ENCODE measurements at places on chromosomes 7 and 10.

DNA sequence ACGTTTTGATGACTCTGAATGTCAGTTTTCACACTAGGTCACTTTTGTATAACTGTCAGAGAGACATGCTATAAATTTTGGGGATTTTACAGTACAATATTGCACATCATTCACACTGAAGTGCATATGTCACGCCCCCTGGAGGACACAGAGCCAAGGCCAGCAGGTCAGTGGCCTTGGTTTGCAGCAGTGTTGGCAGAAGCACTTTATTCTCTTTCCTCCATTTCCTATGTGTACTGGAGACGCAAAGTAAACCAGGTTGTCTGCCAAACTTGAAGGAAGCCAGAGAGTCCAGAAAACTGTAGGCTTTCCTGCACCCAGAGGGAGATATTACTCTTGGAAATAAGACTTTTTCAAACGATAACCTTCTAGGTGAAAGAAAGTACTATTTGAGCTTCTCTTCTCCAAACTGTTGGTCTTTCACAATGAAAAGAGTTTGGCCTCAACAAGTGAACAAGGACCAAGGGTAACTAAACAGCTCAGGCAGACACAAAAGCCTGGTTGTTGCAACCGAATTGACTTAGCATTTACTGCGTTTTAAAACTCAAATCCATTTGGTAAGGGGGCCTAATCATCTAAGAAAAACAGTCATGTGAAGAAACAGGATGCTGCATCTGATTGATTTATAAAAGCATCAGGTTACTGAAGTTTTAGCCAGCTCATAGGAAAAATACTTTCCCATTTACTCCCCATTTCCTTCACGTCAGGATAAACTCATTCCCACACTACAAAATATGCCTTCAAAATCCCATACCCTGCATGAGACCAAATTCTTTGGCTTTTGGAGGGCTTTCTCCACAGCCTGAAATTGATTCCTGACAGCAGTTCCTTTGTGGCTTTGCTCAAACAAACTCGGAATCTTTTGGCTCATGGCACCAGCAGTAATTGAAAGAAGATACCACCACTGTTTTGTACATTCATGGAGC is 83.0 kb upstream of the SEC61G start:
- DNase-seq: no peak

DNA sequence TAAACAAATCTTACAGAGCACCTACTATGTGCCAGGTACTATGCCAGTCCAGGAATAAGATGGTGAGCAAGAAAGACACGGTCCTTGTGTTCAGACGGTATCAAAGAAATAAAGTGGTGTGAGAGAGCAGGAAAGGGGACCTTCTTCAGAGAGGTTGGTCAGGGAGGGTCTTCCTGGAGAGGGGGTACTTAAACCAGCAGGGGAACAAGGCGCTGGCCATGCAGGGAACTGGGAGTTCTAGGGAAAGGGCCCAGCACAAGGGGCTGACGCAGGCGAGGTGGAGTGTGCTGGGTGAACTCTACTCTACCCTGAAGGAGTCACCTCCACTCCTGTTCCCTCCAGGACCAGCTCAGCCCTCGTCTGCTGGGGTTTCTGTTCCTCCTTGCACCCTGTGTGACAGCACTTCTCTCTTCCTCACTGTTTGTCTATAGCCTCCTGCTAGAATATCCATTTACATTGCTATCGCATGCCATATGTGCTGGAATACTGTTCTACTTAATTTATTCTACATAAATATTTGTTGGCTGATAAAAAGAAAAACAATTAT is 73.5 kb downstream of the AOAH start:
- no peak for DNase-seq

- no peak for DNase-seq
Observed at GRCh38 chr7:124364283-124364682, 331.4 kb upstream of the TMEM229A start.

DNA sequence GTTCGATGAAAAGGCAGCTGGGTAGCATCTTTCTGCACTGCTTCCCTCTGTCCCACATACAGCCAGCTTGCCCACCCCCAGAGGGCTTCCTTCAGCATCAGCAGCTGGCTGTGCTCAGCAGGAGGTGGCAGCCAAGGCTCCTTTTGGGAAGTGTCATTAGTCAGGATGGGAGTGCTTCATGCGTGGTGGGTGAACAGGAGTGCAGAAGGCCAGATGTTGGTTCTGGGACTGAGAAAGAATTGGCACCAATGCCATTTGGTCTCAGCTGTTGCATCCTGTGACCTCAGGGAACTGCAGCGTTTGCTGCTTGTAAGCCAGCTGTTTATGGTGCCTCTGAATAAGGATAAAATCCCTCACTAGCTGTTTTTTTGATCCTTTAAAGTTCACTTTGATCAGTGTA is 131.1 kb upstream of the SORCS3 start:
- no peak for DNase-seq

DNA sequence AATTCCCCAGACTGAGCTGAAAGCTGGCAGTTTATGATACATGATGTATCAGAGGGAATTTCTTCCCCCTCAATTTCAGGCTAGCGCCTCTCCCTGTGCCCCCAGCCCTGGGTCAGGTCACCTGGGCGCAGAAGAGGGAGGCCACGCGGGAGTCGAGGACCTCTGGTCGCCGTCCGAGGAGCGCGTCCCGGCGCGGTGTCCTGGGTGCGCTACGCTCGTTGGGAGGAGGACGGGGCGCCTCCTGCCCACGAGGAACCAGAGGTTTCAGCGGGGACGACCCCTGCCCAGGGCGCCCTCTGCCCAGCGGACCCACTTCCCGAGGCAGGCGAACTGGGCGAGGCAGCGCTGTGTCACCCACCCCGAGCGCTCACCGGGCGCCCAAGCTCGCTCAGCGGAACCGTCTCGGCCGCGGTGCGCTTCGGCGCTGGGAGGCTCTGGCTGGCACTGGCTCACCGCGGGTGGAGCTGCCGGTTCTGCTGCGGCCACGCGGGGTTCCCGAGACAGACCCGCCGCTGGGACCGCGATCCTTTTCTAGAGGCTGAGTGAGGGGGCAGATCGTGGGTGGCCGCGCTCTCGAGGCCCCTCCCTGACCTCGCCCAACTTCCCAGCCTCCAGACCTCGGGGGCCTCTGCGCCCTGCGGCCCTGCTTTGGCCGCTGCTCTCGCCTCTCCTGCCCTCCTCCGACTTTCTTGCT is at the start of gene FAM237B:
Gene FAM237B (minus strand): TSS at position 504 of the 694 bp plus-strand sequence. CDS start 1,556 bp downstream, outside the sequence.
- no peak for DNase-seq

- DNase-seq: no peak
Observed at GRCh38 chr10:35765066-35765527, 123.0 kb upstream of the FZD8 start.

GRCh38 chr7:39709029-39709428 is 85.7 kb downstream of the RALA start:
- no peak for DNase-seq

- no peak for DNase-seq
Observed at GRCh38 chr7:9718071-9718661, 1255.5 kb upstream of the PHF14 start.

- DNase-seq: no peak
Observed at GRCh38 chr7:116142374-116142773, 68.0 kb upstream of the TES start.

GRCh38 chr7:30740417-30741181 is 11.3 kb upstream of the INMT start:
- peak; percentile 23 for DNase-seq

DNA sequence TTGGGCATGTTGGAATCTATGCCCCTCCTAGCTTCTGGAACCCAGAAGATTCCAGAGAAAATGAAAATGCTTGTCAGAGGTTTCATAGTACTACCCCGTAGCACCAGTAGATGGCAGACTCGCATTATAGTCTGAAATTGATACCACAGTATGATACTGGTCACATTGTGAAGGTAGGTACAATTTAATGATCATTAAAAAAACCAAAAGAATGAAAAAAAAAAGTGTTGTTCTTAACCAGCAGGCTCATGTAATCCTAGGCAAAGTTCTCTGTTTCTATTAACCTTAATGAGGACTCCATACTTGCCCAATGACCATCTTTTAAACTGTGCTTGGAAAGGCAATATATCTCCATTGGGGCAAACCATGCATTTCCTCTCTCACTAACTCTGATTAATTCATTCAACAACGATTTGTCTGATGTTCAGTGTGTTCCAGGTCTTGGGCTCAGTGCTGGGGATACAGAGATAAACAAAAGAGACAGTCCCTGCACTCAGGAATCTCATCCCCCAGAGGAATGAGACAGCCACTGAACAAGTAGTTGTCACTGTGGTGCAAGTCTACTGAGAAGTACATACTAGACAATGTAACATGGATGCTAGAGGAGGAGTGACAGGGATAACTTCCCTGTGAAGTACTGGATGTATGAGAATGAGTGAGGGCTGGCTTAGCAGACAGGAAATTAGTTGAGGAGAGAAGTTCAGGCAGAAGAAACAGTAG is 223.5 kb upstream of the PHYHIPL start:
- DNase-seq: peak; percentile 34

DNA sequence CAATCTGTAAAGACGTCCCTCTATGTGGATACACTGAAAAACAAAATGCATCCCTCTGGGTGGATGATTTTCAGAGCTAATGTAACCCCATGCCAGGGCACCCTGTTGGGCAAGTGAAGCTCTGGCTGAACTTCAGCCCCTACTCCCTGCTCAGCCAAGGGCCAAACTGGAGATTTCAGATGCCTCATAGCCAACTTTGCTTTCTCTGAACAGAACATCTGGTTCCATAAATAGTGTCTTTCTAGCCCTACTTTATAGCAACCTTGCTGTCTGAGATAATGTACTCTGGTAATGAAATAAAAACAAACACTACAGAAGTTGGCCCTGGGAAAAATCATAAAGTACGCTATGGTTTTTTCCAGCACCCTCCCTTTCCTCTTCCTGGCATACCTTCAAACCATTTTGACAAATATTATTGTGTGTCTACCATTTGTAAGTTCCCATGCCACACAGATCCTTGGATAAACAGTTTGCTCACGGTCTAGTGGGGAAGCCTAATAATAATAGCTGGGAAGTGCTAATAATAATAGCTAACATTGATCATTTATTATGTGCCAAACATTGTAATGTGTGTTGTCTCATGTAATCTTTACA is 3.4 kb downstream of the ENTPD1 start:
- DNase-seq: no peak

DNA sequence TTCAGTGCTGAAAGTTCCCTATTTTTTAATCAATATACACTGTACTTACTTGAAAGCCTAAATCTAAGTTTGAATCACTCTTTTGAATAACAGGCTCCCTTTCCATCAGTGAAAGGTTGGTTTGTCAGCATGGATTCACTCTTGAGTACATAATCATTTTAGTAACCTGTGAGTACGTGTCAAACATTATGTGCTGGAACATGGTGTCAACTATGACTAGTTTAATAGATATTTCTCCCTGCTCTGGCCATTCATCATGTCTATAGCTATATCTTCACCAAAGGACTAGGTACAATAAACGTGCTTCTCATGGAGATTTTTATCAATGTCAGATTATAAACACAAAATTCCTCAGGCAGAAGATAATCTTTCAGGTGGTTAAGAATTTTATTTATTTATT is 61.7 kb upstream of the MDFIC start:
- DNase-seq: no peak

DNA sequence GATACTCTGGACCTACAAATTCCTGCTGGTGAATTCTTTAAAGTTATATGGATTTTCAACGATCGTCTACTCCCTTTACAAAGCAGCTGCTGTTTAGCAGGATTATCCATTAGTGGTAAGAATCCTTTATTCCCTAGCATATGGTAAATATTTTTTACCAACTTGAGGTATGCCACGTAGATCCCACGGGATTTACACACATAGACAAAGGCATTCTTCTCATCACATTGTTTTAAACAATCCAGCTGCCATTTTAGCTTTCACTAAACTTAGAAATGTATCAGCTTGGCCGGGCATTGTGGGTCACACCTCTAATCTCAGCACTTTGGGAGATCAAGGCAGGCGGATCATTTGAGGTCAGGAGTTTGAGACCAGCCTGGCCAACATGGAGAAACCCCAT is 148.0 kb upstream of the SH2B2 start:
- DNase-seq: no peak

DNA sequence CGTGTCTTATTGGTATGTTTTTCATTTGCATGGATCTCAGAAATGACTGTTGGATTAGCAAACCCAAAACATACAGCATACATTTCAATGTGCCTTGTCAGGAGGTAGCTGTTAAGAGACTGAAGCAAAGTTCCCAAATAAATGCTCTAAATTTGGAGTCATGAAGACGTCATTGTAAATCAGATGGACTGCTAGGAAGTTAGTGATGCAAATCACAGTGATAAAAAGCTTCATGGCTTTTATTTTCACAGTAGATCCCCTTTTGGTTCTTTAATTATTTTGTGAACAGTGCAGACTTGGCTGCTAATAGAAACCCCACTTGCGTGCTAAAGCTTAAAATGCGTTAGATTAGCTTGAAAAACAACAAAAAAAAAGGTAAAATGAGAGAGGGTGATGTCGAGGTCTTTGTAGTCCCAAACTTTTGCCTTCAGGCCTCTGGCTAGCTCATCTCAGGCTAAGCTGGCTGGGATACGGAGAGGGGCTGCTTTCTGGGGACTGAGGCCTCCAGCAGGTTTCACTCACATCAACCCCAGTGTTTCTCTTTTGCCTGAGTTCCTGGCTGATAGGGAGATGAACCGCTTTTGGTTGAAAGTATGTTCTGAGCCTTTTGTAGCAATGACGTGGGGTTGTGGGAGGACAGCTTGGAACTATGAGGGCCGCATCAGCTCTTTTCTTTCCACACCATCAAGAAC is 107.1 kb upstream of the CDCA7L start:
- no peak for DNase-seq

DNA sequence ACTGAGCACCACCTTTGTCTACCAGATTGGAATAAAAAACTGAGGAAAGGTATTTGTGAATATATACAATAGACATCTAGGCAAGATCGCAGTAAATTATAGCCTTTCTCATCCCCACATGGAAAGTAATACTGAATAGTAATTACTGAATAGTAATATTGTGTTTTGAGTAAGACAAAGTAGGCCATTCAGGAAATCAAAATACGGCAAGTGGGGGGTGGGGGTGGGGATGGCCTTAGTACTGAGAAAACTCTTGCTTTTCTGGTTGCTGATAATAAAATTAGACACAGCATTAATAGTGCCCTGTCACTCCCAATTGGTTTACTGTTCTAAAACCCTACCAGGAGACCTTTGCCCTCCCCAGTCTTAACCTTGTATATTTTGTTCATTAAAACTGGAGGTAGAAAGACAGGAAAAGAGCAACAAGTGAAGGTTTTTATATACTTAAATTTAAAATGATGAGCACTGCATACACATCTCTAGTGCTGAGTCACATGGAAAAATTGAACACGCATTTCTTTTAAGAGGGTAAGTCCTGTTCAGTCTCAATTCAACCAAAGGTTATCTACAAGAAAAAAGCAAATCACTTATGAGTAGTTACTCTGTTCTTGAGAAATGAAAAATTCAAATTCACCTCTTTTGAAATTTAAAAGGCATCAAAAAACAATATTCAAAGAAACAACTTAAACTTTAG is 65.6 kb downstream of the IGF2BP3 start:
- DNase-seq: no peak

DNA sequence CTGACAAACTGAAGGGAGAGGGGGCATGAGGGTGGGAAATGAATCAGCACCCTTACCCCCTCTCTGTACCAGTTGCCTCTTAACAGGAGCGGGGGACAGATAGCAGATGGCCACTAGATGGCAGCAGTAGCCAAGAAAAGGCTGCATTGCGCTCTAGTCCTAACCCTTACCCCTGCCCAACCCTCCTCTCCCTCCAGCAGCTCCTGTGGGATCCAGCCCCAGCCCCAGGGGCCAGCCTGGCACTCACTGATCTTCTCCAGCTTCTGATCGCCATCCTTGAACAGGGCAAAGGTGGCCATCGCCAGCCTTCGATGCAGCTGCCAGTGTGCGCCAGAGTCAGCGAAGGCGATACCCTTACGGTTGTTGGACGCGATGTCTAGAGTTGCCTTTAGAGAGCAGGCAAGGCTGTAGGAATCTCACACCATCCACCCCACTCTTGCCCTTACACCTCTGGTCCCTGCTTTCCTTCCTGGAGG is 2.2 kb downstream of the CYP17A1 start:
- DNase-seq: peak; percentile 53

- no peak for DNase-seq
Observed at GRCh38 chr10:101446947-101447346, 93.0 kb downstream of the BTRC start.

Data from NCI-H748 treated with DMSO at 0.1 percent for 48 hours (cell line).